SK-MEL-5 (cell line): ENCODE measurements at places on chromosomes 6 and 20. TPM values are rescaled to one million over a fixed set of nuclear protein-coding genes. Genes with fewer than 3 reads are reported as not detected.

- DNase-seq = no peak
These were observed 99.9 kb downstream of the CDH26 start for GRCh38 chr20:60057866-60058807.

- peak; percentile 80 for DNase-seq
These were observed 398.3 kb downstream of the C6orf118 start for GRCh38 chr6:164911151-164911550.

Gene GPX5
- not detected in 2 replicates for total RNA-seq

DNA sequence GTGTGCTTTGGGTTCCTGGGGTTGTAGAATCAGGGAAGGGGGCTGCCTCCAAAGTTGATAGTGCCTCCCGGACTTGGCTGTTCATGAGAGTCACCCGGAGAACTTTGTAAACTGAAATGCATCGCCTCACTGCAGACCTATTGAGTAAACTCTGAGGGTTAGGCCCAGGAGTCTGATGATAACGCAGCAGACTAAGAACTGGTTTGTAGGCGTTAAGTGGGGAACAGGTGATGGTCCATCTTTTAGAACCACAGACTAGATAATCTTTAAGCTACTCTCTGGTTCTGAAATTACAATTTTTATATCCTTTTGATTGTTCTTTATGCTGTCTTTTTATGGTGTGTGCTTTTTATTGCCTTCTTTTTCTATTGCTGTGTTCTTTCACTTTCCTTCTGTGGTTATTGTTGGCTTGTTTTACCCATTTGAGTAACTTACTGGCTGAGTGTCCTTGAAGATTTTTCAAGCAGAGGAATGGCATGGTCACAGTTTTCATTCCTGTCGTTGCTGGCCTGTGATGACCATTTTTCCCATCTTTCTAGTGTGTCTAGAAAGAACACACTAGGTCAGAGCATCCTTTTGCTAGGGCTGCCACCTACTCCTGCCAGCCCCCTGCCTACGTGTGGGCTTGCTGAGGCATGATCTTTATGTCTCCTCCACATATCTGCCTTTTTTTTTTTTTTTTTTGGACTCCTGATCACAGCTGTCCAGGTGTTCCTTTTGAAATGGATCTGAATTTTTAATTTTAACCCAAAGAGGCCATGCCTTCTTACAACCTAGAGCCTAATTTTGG lies 30.9 kb downstream of the LRRC1 start:
- DNase-seq = no peak

- no peak for DNase-seq
These were observed 111.3 kb upstream of the MLN start for GRCh38 chr6:33915134-33915533.

Gene BHLHE23
- total RNA-seq = not detected in 2 replicates

GRCh38 chr6:107769053-107769658 lies 55.0 kb downstream of the SCML4 start:
- DNase-seq = no peak

- no peak for DNase-seq
These were observed 146.6 kb downstream of the FRK start for GRCh38 chr6:115914098-115914497.

DNA sequence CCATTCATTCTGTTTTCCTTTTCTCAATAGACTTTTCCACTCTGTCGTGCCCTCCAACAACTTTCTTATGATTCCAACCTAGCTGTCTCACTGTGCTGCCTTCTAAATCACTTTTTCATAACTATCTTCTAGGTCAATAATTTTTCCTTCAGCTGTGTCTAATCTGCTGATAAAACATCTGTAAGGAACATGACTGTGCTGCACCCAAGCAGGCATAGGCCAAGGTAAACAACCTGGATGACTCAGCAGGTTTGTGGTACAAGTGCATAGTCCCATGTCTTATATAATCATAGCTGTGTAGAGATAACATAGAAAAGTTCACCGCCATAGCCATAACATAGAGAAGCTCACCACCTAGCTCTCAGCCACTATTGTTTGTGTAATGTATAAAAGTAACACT lies 332.3 kb downstream of the PLCB1 start:
- DNase-seq = no peak

DNA sequence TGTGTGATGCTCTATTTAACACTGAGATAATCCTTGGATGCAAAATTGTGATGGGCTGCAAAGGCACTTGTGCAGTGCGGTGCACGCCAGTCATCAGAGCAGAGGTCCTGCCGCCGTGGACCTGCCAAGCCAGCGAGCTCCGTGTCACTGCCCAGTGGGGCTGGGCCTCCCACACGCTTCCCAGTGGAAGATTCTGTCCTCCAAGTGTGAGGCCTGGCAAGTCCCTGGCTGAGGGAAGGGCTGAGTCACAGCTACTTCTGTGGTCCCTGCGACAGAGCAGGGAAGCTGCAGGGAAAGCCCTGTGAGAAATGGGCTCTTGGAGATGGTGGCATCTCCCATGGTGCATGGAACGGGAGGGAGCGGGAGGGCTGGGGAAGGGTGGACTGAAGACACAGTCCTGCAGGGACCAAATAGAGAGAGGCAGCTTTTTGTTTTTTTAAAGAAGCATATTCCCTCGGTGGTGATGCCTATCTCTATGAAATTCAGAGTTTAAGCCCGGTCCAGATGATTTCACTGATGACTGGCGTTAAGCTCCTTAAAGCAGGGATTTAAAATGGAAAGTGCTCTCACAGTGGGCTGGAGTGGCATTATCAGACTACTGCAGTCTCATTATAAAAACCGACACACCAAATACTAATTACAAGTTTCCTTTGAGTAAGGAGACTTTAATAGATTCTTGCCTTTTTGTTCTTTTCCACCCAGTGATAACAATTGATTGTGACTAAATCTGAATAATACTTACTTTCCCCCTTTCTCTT lies 413.7 kb downstream of the QKI start:
- no peak for DNase-seq

DNA sequence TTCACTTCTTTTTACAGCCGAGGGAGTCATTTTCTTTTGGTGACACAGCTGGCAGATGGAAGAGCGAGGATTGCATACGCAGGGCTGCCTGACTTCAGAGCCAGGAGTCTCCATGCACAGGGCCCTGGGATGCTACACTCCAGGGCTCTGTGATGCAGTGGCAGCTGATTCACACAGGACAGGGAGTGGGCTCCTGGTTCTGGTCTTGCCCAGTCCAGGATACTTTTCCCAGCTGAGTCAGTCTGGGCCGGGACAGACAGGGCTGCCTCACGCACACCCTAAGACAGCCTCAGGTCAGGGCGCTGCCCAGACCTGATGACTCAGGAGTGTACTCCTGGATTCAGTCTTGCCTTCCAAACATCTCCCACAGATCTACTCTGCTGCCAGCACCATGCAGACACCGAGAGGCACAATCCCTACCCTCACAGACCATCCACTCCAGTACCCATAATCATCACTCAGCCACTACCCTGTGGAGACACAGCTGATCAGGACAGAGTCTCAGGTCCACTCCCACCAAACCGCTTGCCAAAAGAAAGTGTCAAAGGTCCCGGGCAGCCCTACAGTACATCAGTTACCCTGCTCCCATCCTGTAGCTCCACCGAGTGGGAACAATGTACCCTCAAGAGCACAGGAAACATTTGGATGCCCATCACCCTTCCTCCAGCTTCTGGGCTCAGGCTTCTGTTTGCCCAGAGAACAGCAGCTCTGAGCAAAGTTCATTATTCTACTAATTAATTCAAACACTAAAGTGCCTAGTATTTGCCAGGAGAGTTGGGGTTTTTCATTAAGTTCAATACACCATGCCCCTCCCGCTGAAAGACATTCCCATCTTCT lies 11.5 kb downstream of the SDC4 start:
- no peak for DNase-seq

DNA sequence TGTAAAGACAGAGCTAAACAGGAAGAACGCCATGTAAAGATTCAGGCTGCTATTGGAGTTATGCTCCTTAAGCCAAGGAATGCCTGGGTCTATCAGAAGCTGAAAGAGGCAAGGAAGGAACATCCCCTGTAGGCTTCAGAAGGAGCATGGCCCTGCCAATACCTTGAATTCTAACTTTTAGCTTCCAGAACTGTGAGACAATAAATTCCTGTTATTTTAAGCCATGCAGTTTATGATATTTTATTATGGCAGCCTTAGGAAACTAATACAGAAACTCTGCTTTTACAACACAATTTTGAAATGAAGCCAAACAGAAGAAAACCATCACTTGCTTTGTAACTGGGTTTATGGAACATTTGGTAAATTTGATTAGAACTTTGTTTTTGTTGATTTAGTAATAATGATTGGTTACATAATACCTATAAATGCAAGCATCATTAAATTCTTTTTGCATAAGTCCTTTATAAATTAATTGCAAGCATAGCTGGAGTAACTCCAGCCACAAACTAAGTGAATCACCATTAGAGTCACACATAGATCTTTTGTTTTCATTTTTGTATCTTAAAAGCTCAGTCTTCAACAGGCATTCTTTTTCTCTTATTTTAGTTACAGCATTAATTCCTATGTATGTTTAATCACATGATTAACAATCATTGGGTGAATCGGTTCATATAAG lies 33.5 kb upstream of the TSPYL1 start:
- DNase-seq = no peak

Gene RIPOR3
- not detected in 2 replicates for total RNA-seq

DNA sequence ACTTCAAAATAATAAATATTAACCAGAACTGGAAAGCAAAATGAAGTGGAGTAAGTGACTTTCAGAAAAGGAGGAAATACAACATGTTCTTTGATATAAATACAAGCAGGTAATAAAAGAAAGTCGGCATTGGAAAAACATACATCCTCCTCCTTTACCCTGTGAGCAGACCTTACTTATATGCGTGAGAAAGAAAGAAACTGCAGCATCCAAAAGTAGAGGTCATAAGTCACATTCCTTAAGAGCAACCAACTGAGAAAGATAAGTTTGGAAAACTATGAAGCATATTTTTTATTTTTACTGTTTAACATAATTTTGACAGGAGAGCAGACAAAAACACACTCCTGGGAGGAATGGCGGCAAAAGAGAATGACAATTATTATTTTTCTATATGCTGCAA lies 155.5 kb downstream of the HACE1 start:
- no peak for DNase-seq
